ENCODE measurements at places on chromosomes 2 and 18.

DNA sequence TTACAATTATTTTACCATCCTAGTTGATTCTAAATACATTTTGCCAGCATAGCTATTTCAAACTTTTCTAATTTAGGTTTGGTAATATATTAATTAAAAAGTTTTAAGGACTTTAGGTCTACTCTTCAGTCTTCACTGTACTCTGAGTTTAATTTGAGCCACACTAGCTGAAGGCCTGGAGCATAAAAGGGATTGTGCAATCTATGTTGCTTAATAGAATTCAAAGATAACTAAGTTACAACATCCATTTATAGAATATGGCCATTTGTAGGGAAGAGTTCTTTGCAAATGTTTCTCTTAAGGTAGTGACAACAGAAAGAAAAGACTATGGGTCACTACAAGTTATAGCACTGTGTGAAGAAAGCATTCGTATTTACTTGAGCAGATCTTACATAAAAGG, 702.2 kb upstream of the NRXN1 start:
- no peak for DNase-seq

DNA sequence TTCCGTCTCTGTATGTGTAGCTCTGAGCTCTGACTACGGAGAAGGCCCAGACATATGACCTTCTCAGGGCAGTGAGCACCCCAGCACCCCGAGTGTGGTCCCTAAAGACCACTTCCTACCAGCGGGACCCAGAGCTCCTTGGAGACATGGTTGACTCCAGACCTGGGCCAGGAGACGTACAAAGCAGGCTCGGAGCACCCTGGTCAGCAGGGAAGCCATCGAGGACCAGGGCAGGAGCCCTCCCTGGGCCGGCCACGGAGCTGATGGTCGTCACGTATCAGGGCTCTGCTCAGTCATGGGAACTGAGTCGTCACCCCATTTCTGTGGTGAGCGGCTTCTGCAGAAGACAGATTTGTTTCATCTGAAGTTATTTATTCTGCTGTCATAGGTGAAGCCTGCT, 12.8 kb upstream of the NEU4 start:
- DNase-seq = no peak

DNA sequence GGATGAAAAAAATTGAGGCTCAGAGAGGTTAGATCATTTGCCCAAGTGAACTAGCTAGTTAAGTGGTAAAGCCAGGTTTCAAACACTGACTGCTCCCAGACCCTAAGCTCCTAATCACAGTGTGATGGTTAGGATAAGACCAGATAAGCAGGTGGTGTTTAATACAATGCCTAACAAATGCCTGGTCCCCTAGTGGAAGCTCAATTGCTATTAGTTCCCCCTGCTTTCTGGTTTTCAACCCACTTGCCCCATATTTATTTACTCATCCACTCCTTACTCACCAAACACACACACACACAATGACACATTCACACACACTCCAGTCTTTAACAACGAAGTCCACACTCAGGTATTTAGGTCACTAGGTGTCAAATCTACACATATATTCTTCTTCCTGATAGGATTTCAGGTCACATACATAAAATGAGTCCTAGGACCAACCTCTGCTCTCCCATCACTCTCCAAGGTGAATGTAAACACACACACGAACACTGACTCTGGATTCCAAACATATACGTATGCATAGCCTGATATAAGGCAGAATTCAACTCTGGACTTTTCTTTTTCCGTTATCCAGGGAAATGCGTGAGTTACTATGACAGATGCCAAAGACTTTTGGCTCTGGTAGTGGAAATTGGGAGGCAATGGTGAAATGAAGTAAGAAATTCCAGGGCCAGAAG, 73.6 kb upstream of the TSPYL6 start:
- DNase-seq = no peak

DNA sequence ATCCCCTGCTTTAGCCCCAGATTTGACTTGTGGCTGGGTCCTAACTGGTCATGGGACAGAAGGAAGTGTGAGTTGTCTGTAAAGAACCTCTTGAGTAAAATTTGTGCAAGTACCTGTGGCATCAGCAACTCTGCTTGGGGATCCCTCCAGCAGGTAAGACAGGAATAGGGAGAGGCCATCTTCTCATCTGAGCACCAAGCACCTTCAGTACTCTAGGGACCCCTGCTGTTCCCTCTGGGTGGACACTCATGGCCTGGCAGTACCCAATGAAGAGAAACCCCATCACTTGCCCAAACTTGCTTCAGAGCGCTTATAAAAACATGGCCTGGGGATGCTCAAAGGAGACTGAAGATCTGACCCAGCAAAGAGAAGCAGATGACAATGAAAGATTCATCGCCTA, 297.8 kb downstream of the SP3 start:
- no peak for DNase-seq

- DNase-seq = no peak
These were observed 39.6 kb upstream of the LDLRAD4 start for GRCh38 chr18:13178976-13179375.

DNA sequence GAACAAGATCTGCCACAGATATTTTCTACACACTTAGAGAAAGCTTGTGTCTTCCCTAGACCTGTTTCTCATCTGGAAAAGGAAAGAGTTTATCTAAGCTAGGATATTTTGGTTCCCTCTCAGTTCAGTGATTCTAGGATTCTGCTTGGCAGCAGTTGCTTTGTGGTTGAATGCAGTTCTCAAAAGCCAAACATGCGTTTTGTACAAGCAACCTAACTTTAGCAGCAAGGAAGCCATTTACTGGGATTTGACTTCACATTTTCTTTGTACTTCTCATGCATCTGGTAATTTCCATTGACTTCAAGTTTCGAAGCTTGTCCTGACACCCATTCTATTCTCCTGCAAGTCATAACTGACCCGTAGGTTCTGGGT, 33.3 kb downstream of the VSNL1 start:
- DNase-seq = no peak

DNA sequence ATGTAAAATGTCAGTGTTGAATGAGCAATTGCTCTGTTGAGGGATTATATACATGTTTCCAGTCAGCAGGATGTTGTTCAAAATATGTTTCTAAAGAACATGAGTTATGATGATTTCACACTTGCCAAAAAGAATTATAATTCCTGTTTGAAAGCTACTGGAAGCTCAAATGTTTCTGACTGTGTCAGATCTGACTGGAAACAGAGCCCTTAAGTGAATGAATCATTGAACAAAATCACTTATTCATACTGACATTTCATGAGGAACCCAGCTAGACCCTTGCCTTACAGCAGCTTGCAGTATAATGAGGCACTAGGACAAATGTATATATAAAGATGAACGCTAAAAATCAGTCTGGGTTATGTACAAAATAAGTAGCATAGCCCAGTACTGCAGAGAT, 35.4 kb upstream of the ITGAV start:
- no peak for DNase-seq

DNA sequence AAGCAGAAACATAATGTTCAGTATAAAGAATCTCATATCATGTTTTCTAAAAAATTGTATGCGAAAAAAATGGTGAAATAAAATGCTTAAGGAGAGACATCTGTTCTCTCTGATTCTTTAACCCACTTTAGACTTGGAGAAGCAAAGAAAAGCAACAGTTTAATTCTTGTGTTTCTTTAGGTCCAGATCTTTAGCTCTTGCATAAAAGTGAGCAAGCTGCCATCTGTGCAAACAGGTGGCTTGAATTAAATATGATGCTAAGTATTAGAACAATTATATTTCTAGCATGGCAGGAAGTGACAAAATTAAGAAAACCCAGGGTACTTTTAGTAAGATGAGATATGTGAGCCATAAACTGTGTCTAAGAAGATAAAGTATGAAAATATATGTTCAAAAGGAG, 1038.3 kb downstream of the DPP10 start:
- no peak for DNase-seq

- DNase-seq = peak; percentile 85
These were observed 127.3 kb downstream of the DNER start for GRCh38 chr2:229586746-229587705.

DNA sequence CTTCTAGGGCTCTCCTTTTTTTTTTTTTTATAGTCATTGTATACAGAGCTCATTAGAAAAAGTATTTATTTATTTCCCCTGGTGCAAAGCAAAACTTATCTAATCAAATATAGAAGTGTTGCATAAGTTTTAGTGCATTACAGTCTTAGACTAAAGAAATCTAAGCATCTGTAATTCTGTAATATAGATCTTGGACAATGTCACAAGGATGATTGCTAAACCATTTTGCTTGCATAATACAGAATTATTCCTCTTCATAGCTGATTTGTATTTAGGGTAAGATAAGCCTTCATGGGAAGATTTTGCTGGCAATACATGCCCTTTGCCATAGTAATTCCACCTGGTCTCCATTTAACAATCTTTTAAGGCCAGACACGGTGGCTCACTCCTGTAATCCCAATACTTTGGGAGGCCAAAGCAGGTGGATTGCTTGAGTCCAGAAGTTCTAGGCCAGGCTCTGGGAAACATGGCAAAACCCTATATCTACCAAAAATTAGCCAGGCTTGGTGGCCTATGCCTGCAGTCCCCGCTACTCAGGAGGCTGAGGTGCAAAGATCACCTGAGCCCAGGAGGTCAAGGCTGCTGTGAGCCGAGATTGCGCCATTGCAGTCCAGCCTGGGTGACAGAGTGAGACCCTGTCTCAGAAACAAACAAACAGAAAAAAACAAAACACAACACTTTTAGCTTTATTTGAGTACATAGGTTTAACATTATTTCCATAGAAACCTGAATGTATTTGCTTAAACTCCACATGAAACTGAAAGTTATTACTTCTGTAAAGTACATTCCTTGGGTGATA, 2.2 kb upstream of the ACADL start:
- DNase-seq = no peak

DNA sequence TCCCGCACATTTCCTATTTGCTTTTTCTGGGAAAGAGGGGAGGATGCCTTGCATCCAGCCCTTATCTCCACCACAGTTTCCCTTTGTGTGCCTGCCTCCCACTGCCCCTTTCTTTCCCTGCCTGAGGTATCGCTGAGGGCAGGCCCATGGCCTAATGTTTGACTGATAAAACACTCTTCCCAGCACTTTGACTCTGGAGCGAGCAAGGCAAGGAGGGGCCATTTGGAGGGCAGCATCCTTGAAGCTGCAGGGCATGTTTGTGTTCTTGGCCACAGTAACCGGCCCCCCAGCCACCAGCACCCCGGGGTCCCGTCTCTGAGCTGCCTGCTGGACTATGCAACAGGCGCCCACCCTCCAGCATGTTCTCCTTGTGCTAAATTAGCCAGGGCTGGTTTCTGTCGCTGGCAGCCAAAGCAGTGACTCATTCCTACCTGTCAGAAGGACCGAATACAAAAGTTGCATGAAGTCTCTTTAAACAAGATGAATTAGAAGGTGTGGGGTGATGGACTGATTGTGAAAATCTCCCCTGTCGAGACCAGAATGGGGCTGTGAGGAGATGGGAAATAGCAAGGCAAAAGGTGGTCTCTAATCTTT, 50.7 kb downstream of the BCL2L11 start:
- DNase-seq = no peak

DNA sequence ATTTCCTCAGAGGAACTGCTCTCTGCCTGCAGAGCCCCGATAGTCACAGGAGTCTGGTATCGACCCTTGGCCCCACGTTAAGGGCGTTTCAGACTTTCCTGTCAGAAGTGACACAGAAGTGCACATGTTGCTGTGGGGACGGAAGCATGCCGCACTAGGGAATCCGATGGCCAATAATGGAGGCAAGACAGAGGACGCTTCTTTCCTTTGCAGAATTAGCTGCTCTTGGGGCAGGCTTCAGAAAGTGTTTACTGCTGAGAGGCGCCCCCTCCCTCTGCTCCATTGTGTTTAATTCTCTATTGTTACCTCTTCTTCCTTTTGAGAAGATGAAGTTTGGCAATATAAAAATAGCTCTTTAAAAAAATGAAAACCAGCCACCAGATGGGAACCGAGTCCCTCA, 118.6 kb upstream of the EML6 start:
- DNase-seq = no peak

DNA sequence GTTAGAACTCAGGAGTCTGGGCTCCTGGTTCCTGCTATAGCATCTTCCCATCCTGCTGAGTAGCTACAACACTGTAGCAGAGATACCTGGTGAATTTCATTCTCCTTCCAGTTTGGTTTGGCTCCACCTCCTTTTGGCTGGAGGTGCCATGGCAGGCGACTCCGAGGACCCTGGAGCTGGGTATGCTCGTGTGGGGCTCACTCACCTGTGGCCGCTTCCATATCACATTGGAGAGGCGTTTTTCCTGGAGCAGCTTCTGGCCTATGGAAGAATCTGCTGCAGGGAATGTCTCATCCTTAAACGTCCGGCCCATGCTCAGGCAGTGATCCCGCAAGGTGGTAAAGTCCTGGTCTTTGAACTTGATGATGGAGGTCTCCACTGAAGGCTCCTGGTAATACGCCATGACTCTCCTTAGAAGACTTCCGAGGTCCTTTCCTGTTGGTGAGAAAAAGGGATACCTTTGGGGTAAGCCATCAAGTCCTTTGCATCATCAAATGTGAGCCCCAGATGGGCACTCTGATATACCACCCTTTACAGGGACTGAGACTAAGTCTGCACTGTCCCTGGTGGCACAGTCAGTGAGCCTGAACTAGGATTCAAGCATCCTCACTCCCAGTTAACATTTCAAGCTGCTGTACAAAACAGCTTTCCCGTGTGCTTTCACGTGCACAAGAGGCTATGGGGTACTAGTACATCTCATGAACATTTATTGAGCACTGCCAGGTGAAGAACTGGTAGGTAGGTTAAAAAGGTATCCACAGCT, 20.1 kb downstream of the CAPN13 start:
- no peak for DNase-seq

- DNase-seq = no peak
These were observed 36.5 kb downstream of the MYO3B start for GRCh38 chr2:170214309-170214948.

- DNase-seq = peak; percentile 28
These were observed 21.9 kb upstream of the RNF149 start for GRCh38 chr2:101330253-101330933.

DNA sequence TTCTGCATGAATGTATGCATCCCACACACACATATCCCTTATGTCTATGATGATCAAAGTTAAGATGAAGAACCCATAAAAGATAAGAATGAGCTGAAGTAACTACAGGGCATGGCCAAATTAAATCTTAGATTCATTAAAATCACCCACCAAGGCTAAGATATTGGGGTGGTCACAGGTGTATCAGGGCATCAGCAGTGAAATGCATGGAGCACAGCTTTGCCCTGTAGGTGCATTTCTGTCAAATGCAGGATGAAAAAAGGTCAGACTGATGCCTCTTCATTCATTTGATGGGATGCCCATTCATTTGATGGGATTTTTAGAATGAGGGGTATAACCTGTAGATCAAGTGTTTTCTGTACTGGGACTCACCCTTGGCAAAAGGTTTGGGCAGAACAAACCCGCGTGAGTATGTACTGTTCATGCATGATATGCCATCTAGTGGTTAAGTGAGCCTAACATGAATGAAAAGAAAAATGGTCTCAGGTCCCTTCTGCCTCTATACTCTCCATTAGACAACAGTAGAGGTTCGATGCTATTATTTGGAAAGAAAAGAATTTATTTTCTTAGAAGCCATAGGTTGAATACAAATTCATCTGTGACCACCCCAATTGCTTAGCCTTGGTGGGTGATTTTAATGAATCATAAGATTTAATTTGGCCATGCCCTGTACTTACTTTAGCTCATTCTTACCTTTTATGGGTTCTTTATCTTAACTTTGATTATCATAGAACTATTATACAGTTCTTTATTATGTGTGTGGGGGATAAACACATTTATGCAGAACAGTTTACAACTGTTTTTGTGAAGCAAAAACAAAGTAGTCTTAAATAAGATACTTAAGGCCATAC, 43.2 kb upstream of the NOSTRIN start:
- DNase-seq = no peak

- DNase-seq = no peak
These were observed 33.7 kb upstream of the LBH start for GRCh38 chr2:30197570-30198192.

All from caudate nucleus (tissue), 63 donors.